ENCODE measurements at places on chromosomes 2 and 18.

DNA sequence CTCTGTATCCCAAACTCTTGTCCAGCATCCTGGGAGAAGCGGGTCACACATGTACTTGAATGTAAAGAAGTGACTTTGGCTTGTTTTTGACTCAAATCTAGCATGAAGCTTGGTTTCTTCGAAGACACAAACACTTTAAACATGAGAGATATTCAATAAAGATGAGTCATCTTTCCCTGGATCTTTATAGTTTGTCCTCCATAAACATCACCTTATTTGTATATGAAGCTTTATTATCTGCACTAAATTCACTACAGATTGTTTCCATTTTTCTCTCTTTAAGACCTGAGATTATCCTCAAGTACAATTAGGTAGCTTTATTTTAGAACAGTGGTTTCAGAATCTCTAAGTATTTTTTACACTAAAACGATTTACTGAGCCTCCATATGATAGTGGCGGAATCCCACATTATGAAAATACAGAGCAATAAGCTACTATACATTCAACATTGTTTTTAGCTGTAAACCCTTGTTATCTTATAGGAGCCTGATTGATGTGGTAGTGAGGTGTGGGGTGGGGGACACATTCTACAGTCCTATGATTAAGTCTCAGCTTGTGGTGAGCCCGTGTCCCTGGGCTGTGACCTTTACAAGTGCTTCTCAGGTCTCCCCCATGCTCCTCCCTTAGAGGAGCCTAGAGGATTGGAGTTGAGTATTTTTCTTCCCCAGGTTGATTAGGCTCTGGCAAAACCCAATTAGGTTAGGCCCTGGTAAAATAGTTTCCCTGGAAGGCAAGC is 79.6 kb upstream of the RAPGEF4 start:
- no peak for DNase-seq

GRCh38 chr2:134337631-134338030 is 83.8 kb downstream of the MGAT5 start:
- DNase-seq: no peak

GRCh38 chr2:217331523-217332416 is 471.9 kb upstream of the TNP1 start:
- no peak for DNase-seq

GRCh38 chr2:65281627-65282351 is 54.2 kb downstream of the ACTR2 start:
- DNase-seq: no peak

DNA sequence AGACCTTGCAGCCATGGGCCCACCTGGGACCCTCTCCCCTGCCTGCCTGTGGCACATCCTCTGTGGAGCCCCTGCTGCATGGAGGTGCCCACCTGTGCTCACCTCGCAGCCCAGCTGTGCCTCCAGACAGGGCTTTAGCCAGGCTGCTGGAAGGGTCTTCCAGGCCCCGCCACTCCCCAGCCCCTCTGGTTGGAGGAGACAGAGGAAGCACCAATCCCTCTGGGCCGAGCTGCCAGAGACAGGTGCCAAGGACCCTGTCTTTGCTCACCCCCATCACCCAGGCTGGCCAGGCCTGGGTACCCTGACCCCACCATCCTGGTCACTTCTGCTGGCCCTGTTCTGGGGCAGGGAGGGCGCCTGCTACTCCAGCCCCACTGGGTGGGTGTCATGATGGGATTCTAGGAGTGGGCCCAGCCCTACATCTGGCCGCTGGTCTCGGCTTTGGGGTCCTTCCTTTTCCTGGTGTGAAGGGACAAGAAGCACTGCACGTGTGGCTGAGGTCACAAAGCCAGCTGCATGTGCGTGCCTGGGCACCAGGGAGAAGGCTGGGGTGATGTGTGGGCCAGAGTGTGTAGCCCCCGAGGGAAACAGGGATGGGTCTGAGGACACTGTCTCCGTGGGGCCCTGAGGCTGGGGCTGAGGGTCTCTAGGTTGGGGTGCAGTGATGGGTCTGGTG is 9.3 kb upstream of the NEU4 start:
- no peak for DNase-seq

DNA sequence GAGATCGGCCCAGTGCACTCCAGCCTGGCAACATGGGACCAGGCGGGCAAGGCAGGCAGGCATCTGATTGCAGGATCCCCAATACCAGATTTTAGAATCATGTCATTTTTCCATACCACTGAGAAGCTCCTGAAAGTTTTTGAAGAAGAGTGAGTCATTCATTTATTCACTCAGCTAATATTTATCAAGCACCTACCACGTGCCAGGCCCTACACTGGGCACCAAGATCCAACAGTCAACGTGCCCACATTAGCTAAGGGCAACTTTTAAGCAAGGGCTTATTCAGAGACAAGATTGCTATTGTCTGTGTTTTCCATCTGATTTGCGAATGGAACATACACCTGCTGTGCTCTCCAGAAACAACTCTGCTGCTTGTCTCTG is 126.8 kb upstream of the LGALSL start:
- DNase-seq: no peak

DNA sequence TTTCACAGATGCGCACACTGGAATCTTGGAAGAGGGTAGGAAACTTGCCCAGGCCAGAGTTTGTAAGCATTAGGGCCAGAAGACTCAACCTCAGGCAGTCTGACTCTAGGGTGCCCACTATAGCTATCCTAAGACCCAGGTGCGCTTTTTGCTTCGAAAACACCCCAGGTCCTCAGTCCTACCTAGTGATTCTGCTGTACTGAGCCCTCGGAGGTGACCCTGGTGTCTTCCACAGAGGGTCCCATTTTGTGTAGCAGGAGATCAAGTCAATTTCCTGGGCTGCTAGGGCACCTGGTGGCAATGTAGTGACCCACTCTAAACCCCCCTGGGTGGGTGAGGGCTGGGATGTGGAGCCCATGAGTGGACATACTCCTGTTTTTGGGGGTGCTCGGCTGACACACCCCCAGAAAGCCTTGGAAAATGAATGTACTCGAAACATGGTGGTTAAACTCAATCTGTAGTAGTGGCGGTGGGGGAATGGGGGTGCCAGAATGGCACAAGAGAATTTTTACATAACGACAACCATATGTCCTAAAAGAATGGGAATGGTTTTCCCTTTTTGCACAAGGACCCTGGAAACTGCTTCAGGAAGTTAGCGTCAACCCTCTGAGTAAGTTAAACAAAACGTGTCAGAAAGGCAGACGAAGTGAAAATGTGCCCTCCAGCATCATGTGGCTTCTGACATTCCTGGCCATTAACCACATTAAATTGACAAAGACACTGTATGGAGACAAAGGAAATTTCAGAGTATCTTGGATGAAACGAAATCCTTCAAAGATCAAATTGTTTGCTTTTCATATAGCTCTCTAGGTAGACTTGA is 218.0 kb upstream of the COPS8 start:
- no peak for DNase-seq

DNA sequence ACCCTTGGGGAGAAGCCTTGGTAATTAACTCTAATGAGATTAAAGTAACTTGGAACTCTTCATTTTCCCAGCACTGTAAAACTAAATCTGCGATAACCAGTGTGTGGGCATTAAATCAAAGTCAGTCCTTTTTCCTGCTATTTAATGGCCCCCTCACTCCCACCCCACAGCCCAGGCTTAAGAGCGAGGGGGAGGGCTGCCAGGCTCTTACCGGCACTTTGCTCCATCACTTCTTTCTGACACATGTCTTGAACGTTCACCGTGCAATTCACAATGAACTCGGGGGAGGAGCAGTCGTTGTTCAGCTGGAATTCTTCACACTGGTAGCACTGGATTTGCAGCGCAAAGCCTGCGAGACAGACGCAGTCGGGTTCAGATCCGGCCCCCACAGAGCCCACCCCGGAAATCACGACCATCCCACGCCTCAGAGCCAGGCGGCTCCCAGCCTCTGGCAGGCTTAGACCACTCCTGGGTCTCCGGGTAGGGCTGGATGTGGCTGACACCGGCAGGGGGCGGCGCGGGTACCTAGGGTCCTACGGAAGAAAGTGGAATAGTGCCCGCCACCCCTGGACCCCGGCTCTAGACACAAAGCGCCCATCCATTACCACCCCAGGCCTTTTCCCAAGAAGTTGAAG is 1.7 kb downstream of the LYPD1 start:
- no peak for DNase-seq

- DNase-seq: no peak
These were observed 236.7 kb downstream of the TMX3 start for GRCh38 chr18:68478246-68478645.

- DNase-seq: no peak
These were observed 39.8 kb upstream of the DNMT3A start for GRCh38 chr2:25381502-25381901.

DNA sequence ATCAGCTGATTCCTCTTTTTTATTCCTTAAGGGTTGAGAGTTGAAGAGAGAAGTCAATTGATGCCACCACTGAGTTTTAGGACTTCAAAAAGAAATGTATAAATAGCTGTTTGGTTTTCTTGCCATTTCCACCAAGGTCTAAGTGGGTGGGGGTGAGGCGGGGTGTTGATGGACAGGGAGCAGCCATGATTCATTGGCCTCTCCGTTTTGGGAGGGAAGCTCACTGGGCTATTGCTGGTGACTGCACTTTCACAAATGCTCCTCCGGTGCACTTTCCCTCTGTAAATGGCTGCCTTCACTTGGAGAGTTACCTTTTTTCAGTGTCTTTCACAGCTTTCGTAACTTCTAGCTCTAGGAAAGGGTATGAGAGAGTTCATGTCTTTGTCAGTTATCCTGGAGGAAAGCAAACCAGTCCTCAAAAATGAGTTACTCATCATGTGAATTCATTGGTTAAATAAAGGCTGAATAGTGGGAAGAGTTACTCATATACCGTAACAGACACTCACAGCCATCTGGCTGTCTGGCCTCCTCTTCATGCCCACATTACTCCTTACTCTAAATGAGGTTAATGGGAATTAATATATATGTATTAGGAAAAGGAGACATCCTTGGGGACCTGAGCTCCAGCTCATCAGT is 17.4 kb upstream of the CTAGE1 start:
- DNase-seq: no peak

DNA sequence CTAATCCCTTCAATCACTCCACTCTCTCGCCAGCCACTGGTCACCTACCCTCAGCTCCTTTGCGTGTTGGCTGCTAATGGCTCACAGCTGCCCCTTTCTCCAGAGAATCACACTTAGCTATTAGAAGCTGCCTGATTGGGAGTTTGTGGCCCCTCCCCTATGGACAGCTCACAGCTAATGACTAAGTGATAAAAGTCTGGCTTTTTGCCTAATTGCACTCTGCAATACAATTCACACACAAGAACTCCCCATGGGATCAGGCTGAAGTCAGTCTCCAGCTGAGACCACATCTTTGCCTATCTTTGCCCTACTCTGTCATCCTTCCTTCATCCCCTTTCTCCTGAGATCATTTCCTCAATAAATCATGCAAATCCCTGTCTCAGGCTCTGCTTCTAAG is 701.9 kb upstream of the RAB6C start:
- DNase-seq: no peak

DNA sequence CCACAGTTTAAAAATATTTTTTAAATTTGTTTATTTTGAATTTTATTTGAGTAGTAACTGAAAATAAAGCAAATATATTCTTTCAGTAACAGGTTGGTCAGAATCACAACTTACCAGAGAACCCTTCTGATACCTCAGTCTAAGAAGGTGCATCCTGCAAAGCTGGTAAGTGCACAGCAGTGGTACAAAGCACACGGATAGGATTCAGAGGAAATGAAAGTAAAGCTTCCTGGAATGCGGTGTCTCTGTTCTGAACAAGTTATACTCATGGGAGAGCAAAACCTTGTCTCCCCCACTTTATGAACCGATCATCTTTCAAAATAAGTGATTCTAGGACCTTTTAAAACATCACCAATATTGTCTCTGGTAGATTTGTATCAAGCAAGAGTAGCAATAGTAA is 398.3 kb downstream of the TMX3 start:
- DNase-seq: no peak

DNA sequence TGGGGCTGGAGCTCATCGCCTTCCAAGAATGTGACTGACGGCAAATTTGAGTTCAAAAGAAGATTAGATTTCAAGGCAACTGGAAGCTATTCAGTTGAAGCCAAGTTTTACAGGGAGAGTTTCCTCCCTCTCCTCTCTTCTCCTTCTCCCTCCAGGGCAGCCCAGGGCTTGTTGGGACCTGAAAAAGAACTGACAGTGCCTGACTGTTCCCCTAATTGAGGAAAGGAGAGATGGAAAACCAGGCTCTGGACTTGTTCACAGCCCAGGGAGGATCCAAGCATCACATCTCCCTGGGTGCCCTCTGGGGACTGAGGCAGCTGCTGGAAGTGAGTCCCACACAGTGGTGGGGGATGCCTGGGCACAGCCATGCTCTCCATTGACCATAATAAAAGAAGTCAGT is 88.1 kb downstream of the THNSL2 start:
- DNase-seq: no peak

- DNase-seq: no peak
These were observed 114.1 kb downstream of the GBX2 start for GRCh38 chr2:236054125-236054524.

DNA sequence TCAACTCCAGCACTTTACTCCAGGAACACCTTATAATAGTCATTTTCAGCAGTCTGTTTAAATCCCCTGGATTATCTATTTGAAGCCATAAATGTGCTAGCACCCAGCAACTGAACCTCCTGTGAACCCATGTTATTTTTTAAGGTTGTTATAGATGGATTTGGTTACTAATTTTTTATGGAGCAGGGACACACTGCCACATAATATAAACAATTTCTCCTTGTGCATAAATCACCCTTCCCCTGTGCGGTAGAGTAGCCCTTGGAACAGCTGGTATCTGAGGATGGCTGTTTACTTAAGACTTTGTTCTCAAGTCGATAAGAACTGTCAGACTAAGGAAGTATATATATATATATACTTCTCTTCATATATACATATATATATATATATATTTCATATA is 367.4 kb downstream of the EPHA4 start:
- DNase-seq: no peak

DNA sequence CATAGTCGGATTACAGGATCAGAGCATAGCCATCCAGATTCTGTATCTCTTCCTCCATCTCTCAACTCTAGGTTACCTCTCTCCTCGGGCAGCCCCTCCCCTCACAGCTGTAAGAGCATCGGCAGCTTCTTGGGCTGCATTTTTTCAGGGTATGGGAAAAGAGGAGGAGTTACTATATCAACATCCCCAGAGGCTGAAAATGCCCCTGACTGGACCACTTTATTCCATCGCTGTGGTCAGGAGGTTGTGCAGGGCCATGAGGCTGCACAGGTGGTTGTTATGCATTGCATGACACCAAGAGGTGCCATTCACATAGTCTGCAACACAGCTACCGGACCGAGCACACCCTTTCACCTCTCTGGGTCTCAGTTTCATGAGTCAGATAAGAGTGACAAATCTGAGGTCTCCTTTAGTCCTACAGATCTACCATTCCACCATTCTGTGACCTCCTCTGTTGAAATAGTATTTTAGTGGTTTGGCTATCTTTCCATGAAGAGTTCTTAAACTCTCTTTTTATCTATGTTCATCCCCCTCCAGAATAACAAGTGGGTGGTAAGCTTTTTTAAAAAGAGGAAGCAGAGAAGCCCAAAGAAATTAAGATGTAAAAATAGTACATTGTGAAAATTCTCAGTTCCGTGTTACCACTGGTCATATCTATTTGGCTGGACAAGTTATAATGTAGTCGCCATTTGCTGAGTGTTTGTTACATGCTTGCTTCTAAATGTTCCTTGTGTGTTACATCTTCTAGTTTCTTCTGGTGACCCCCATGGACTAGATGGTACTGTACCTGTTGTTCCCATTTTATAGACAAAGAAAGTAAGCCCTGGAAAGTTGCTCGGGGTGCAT is 56.6 kb upstream of the SLC1A4 start:
- DNase-seq: no peak
